ENCODE measurements at places on chromosomes 3 and 15.
A peak's percentile ranks its signal among the peaks of the same experiment; 100 is the strongest.

DNA sequence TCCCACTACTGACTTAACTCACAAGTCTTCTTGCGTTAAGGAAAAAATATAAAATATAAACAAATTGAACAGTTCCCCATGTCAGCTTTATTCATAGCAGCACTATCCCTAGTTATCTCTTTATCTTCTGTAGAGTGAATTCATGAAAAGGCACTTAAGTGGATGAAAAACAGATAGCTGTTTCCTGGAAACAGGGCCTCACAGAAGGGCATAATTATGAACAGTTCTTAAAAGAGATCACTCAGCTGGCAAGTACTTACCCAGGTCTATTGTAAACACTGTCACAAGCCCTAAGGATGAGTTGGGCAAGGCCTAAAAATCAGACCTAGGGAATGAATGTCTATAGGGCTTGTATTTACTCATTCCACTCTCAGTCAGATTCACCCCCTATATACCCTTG, 10.7 kb downstream of the MB21D2 start:
- no peak for DNase-seq

DNA sequence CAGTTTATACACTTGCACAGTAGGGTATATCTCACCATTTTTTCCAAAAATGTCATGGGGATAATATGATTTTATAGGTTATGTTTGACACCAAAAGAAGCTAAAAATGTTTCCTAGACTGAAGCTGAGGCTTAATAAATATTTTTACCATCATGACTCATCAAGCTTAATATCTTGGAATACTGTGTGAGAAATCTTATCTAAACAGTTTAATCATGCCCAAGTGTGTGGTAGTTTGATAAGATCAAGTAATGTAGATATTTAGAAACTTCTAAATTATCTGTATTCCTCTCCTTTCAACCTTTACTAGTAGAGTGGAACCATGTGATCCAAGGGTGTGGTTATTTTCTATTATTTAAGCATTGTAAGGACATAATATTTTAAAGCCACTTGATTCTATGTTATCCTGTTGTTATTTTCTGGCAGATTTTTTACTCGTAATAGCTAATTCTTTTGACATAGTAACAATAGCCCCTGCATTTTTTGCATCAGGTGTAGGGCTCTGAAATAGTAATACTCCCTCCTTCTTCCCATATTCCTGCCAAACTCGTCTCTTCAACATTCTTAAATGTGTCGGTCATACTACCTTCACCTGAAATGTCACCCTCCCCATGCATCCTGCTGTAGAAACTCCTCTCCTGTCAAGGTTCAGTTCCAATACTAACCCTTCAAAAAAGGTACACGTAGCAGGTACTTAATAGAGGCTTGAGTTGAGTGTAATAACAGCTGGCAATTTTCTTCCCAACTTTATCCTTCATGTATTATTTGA, 729.6 kb downstream of the NLGN1 start:
- no peak for DNase-seq

- no peak for DNase-seq
Measured at GRCh38 chr3:99951701-99952100, 134.0 kb downstream of the CMSS1 start.

DNA sequence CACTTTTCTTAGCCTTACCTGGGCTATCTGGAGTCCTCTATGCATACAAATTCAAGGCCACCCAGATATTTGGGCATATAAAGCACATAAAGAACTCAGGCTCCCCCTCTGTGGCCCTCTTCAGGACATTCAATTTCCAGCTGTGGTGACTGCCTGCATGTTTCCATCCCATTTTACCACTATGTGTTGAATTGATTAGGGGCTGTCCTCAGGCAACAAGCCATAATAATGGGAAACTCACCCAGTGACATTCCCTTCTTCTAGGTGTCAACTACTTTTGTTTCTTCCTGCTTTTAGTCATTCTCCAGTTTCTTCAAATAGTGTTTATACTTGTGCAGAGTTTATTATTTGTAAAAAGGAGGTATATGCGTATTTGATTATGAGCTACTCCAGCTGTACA, 18.0 kb downstream of the NRG4 start:
- no peak for DNase-seq

- no peak for DNase-seq
Measured at GRCh38 chr3:81974751-81975150, 213.3 kb upstream of the GBE1 start.

DNA sequence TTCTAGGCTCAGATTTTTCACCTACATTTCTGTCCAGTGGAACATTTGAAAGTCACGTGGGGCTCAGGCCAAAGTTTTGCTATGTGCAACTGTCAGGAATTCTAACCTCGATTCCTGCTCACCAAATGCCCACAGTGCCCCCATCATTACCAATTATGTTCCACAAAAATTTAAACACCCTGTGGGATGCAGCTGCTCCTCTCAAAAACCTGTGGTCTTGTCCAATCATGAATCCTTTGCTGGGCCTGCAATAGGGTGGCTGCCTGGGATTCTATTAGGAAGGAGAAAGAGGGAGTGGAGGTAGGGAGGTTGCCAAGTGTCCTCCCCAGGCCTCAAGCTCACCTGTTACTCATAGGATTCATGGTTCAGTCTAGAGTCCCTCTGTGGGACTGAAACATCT, 68.1 kb downstream of the RHCG start:
- no peak for DNase-seq

- DNase-seq, result no peak
Measured at GRCh38 chr3:191721390-191721861, 260.5 kb downstream of the PYDC2 start.

- DNase-seq, result no peak
Measured at GRCh38 chr3:70990185-70990584, 593.3 kb downstream of the FOXP1 start.

DNA sequence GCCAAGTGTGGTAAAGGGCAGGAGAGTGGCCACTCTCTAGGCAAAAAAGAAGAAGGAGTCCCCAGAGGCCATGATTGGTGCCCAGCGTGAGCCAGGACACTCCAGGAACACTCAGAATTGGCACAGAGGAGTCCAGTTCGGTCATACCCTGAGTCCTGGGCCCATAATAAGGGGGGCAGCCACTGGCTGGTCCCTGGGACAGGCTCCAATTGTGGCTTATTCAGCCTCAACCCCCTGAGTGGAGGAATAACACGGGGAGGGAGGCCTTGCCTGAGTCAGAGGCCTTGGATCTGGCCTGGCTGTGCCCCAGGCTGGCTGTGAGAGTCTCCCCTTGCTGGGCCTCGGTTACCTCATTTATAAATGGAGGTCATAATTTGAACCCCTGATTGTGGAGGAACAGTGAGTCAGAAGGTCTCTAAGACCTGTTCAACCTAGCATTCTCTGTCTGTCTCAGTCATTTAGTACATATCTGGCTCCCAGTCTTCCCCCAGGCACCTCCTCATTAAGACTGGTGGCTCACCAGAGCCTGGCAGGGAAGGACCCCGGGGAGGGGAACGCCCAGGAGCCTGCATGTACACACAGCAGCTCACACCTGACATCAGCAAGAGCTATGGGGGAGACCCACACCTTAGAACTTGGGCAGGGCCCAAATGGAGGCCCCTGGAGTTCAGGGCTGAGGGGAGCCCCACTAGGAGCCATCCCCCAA, 95.9 kb upstream of the ATP2B2 start:
- no peak for DNase-seq

- DNase-seq, result no peak
Measured at GRCh38 chr3:136343873-136344555, 93.9 kb downstream of the PCCB start.

- no peak for DNase-seq
Measured at GRCh38 chr3:38576131-38576525, 73.4 kb downstream of the SCN5A start.

- peak; percentile 80 for DNase-seq
Measured at GRCh38 chr15:80152896-80153876, at the start of gene FAH. Gene FAH, plus strand, starts transcription at chr15:80152999. Its CDS starts 56 bp downstream, at chr15:80153055.

- no peak for DNase-seq
Measured at GRCh38 chr3:45083023-45083422, 56.9 kb downstream of the CLEC3B start.

DNA sequence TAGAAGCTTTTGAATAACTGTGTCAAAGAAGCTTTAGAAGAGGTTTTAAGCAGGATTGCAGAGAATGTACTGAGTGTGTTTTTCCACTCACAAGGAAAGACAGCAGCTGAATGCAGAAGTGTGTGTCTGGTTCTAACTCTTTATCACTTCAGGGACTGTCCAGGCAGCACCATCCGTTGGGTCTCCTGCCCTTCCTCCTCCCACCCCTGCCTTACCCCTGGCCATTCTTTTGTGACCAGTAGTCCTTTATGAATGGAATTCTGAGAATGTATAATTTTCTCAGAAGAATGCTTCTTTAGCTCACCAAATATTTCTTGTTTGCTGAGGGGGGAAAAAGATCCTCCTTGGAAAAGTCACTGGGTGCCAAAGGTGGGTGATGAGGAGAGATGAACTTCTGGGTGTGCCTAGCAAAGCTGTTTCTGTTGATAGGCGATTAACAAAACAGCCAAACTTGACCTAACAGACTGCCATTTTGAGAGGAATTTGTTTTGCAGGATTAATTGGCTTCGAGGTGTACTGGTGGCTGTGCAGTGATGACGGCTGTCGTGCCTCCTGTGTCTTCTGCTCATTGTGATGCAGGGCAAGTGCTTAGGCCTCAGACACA, 70.9 kb downstream of the IGF1R start:
- no peak for DNase-seq

DNA sequence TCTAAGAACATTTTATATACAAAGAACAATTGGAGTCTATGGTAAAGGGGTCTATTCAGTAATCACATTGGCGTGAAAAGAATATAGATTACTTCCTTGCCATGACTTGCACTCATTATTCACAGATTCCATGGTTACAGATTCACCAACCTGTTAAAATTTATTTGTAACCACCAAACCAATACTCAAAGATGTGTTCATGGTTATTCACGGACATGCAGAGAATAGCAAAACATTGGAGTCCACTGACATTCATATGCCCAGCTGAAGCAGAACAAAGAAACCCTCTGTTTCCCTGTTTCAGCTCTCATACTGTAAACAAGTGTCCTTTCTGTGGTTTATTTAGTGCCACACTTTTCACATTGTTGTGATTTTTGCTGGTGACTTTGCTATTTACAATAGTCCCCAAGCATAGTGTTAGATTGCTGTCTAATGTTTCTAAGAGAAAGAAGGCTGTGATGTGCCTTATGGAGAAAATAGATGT, 185.8 kb upstream of the TTC14 start:
- no peak for DNase-seq

GRCh38 chr3:172296248-172296974, 151.8 kb downstream of the GHSR start:
- no peak for DNase-seq

- peak; percentile 86 for DNase-seq
Measured at GRCh38 chr3:9976721-9977709, 9.6 kb downstream of the EMC3 start.

GRCh38 chr3:186532598-186533072, 11.5 kb downstream of the CRYGS start:
- peak; percentile 87 for DNase-seq

DNA sequence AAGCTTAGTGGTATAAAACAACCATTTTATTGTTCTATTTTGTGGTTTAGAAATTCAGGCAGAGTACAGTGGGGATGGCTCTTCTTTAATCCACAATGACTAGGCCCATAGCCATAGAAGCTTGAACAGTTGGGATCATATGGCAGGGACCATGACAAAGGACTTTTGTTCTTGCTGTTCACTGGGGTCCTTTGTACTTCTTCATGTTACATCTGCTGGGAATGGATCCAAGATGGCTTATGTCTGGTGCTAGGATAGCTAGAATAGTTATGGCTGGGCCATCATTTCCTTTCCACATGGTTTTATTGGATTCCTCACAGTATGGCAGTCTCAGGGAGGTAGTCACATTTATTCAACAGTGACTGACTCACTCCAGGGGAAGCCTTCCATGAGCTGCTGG, 427.9 kb upstream of the AGTR1 start:
- DNase-seq, result no peak

GRCh38 chr3:65478551-65479500, 559.9 kb downstream of the MAGI1 start:
- DNase-seq, result no peak

DNA sequence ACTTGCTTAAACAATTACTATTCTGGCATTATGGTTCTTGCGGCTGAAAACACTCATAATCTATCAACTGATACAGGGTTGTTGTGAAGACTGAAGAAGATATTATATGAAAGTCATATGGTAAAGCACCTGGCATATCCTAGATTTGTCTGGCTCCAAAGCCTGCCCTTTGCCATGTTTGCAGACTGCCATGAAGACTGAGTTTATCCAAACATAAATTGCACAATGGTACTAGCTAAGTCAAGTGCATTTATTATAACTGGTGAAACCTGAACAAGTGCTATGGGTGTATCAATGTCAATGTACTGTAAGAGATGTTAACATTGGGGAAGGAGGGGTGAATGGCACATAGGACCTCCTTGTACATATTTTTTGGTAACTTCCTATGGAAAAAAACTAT, 87.4 kb upstream of the MEX3B start:
- DNase-seq, result no peak

- no peak for DNase-seq
Measured at GRCh38 chr3:185961675-185962232, 23.9 kb upstream of the TRA2B start.

GRCh38 chr3:161264852-161265251, 43.7 kb downstream of the NMD3 start:
- no peak for DNase-seq

- peak; percentile 82 for DNase-seq
Measured at GRCh38 chr3:132256989-132257388, 60.2 kb upstream of the ACP3 start.

- no peak for DNase-seq
Measured at GRCh38 chr3:160677459-160677881, 510 bp downstream of the ARL14 start.

DNA sequence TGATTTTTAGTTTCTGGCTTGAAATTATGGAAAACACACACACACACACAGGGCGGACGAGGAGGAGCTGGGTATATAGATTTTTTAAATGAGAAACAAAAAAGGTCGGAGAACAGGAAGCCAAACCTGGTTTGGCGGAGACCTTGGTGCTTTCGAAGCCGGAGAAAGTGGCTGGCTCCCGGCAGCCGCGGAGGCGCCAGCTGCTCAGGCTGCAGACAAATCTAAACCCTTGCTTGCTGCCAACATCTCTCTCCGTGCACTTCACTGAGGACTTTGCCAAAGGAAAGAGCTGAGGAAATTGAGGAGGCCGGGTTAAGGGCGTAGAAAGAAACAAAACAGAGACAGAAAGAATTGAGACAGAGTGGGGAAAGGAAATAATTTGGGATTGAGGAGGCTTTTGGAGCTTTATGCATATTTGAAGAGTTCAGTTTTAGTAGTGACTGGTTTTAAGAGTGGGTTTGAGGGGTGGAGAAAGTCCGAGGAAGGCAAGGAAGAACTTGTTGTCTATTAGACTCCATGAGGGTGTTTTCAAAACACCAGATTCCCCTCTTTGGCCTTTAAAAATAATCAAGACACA, 2.2 kb downstream of the ZIC1 start:
- peak; percentile 30 for DNase-seq

GRCh38 chr15:71688509-71689094, 121.8 kb upstream of the NR2E3 start:
- no peak for DNase-seq
